GOT3 (cell line): ENCODE measurements at places on chromosomes 11 and 22.

DNA sequence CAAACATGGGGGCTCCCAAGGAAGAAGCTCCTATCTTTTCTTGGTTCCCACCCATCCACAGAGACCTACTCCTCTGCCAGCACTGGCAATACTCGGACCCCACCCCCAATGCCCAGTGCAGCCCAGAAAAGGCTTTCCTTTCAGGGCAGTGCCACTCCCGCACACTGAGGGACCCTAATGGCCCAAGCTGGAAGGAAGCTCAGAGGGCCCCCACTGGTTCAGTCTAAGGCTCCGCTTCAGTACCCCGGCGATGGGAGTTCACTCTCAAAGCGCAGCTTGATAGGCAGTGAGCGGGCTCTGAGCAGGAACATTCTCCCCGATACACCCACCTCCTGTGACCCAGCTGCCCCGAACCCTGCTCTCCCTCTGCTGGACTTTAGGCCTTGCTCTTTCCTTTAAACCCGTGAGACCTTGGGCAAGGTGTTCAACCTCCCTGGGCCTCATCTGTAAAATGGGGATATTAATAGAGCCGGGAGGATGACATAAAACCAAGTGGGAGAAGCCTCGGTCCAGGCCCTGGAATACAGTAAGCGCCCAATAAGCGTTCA, 48.4 kb downstream of the CHRDL2 start:
- DNase-seq, result no peak

DNA sequence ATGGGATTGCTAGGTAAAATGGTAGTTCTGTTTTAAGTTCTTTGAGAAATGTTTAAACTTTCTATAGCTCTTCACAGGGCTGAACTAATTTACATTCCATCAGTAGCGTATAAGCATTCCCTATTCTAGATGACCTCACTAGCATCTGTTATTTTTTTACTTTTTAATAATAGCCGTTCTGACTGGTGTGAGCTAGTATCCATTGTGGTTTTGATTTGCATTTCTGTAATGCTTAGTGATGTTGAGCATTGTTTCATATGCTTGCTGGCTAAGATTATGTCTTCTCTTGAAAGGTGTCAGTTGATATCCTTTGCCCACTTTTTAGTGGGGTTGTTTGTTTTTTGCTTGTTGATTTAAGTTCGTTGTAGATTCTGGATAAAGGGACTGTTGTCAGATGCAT, 35.9 kb downstream of the MMP27 start:
- DNase-seq, result no peak

- no peak for DNase-seq
Observed at GRCh38 chr11:43789700-43790443, 90.8 kb upstream of the ALKBH3 start.

GRCh38 chr11:72687326-72687725, 13.1 kb upstream of the PDE2A start:
- no peak for DNase-seq

DNA sequence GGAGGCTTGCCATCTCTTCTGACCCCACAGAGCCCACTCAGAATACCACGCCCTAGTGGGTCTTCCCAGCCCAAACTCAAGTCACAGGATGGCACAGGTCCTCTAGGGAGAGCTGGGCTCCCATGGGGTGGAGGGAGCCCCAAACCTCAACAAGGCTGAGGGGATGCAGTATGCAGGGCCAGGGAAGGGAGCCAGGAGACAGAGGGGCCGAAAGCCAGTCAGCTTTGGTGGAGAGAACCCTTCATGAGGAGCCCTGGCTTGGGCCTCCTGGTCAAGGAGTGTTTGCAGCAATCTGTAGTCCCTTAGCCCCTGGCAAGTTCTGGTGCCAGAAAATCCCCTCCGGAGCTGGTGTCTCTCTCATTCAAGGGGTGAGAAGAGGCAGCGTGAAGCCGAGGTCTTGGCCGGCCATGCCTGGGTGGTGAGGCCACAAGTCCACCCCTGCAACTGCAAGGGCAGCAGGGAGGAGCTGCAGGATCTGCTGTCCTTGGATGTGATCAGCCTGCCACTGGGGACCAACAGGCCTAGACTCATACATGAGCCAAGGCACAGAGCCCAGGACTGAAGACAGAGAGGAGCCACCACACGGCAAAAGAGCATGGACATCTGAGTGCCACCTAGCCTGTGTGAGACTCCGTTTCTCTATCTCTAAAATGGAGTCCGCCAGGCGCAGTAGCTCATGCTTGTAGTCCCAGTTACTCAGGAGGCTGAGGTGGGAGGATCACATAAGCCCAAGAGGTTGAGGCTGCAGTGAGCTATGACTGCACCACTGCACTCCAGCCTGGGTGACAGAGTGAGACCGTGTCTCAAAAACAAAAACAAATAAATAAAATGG, 24.1 kb downstream of the NEAT1 start:
- no peak for DNase-seq

GRCh38 chr11:64239662-64240434, 1.0 kb upstream of the FKBP2 start:
- DNase-seq, result no peak

GRCh38 chr11:86551288-86552092, 120.9 kb downstream of the ME3 start:
- DNase-seq, result no peak

GRCh38 chr11:58075781-58076180, 45.0 kb downstream of the OR6Q1 start:
- DNase-seq, result no peak

GRCh38 chr22:46731246-46732040, 6.6 kb downstream of the CERK start:
- DNase-seq, result no peak

DNA sequence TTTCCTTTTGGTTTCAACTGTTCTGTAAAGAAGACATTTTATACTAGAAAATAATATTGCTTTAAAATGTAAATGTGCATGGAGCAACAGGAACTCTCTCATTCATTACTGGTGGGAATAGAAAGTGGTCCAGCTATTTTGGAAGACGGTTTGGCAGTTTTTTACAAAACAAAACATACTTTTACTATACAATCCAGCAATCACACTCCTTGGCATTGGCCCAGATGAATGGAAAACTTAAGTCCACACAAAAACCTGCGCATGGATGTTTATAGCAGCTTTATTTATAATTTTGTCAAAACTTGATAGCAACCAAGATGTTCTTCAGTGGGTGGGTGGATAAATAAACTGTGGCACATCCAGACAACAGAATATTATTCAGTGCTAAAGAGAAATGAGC, 49.9 kb upstream of the SEPTIN5 start:
- no peak for DNase-seq

DNA sequence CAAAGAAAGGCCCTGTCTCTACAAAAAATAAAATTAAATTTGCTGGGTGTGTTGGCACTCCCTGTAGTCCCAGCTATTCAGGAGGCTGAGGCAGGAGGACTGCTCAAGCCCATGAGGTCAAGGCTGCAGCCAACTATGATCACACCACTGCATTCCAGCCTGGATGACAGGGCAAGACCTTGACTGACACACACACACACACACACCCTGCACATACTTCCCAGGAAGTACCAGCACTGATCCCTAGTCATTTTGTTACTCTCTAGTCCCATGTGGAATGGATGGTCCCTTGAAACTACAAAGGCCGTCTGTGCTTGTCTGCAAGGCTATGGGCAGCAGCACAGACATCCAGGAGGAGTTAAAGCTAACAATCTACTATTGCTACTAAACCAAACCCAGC, 59.7 kb upstream of the CYP2D6 start:
- DNase-seq, result no peak

- no peak for DNase-seq
Observed at GRCh38 chr11:9263840-9264315, 1.3 kb downstream of the DENND5A start.

GRCh38 chr22:30288419-30289140, 725 bp downstream of the CASTOR1 start:
- DNase-seq, result no peak

DNA sequence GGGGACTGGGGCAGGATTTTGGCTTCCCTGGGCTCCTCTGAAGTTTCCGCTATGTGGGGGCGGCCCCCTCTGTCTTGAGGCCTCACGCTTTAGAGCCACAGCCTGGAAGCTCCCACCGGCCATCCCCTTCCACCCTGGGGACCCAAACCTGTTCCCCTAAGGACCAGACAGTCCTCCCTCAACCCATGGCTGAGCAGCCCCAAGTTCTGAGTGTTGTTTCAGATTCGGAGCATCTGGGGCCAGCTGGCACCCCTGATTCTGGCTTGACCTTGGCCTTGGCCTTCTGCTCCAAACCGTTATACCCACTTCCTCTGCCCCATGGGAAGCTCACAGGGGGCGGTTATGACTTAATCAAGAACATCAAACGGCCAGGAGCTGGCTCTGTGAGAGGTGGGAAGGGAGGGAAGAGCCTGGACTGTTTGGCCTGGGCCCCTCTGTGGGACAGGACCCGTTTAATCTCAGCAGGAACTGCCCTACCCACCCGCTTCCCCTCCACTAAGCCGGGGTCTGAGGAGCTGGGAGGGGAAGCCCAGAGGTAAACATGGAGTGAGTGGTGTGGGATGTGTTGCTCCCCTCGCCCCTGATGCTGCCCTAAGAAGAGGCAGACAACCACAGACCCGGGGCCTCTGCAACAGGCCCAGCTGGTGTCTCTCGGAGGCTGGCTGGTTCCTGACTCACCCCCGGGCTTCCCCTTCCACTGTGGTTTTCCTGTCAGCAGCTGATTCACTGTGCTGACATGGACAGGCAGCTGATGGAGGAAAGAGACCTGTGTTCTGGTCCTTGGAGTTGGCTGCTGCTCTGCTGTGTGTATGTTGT, 3.4 kb downstream of the CD82 start:
- DNase-seq, result peak; percentile 57

DNA sequence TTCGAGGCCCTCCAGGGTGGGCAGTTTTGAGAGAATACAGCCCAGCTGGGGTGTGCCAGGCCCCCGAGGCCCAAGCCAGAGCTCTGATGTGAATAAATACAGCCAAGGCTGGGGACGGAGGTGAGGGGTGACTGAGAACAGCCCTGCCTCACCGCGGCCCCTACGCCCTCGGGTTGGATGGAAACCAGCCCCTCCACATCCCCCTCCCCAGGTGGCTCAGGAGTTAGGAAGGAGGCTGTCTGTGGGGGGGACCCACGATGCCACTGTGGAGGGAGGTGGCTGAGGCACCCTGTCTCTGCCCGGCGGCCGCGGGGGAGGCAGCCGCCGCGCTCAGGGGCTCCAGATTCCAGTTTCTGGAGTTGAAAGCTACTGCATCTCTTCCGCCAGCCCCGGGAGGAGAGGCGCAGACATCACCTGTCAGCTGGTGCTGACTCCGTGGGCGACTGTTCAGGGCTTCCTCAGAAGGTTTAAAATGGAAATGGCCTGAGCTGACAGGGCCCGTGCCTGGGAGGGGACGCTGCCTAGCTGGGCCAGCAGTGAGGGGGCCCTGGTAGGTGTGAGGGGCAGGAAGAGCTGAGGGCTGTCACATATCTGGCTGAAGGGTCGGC, 1.4 kb downstream of the FLRT1 start:
- no peak for DNase-seq

GRCh38 chr22:48249713-48250268, 1487.3 kb downstream of the TBC1D22A start:
- no peak for DNase-seq

- no peak for DNase-seq
Observed at GRCh38 chr11:13668957-13669521, 571 bp downstream of the FAR1 start.

GRCh38 chr11:67441098-67441563, 2.1 kb downstream of the CORO1B start:
- DNase-seq, result no peak

GRCh38 chr11:132475026-132475425, 1057.3 kb downstream of the OPCML start:
- no peak for DNase-seq

DNA sequence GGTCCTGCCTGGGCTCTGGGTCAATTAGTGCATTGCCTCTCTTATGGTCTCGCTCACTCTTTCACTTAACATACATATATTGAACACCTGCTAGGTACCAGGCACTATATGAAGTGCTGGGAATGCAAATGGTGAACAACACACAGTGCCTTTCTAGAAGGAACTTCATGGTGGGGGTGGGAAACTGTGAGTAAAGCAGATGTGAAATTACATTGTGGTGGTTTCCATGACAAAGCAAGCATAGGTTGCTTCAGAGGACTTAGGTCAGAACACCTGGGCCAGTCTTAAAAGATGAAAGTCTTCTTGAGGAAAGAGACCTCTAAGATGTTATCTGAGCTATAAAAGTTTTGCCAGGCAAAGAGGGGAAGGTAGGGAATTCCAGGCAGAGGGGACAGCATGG, 231.3 kb downstream of the BUD13 start:
- DNase-seq, result no peak

DNA sequence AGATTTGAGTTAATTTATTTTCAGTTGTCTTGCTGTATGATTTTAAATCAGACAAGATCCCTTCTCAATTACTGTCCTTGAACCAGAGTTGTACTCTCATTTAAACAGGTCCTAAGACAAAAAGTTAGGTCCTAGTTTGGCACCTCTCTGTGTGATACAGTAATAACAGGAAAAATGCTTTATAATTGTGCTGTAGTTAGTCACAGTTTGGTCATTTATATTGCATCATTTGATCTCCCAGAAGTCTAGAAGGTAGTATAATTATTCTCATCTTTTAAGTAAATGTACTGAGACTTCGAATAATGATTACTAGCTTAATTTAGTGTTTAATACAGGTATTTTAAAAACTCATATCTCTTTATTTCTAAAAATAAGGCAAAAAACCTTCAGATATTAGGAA, 18.1 kb upstream of the LUZP2 start:
- no peak for DNase-seq

- no peak for DNase-seq
Observed at GRCh38 chr22:17370026-17370765, 936 bp downstream of the CECR2 start.

GRCh38 chr11:65584723-65585171, 8.9 kb downstream of the EHBP1L1 start:
- DNase-seq, result no peak

GRCh38 chr11:68383976-68384501, 71.6 kb downstream of the LRP5 start:
- no peak for DNase-seq

DNA sequence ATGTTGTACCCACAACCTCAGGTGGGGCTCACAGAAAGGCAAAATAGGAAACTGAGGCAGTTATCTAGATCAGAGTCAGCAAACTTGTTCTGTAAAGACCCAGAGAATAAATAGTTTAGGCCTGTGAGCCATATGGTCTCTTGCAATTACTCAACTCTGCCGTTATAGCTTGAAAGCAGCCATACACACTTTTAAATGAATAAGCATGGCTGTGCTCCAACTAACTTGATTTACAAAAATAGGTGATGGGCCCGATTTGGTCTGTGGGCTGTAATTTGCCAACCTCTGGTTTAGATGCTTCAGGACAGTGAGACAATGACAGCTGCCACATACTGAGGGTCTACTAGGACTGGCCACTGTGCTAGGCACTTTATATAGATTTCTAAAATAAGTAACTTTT, 198.8 kb upstream of the NARS2 start:
- DNase-seq, result no peak

DNA sequence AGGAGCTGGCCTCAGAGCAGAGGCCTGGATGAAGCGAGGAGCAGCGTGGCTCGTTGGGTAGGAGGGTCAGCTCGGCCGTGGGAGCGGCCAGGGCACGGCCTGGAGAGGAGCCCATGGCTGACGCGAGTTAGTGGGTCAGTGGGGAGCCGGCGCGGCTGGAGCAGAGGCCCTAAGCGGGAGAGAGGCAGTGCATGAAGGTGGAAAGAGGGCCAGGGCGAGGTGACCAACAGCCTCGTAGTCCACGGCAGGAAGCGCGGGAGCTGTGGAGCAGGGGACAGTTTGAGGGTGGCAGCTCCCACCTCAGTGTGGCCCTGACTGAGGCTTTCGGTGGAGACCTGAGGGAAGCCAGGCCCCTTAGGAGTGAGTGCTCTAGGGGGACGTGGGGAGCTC, 24.1 kb downstream of the DCPS start:
- DNase-seq, result no peak
